ENCODE measurements at places on chromosomes 3 and 15.

DNA sequence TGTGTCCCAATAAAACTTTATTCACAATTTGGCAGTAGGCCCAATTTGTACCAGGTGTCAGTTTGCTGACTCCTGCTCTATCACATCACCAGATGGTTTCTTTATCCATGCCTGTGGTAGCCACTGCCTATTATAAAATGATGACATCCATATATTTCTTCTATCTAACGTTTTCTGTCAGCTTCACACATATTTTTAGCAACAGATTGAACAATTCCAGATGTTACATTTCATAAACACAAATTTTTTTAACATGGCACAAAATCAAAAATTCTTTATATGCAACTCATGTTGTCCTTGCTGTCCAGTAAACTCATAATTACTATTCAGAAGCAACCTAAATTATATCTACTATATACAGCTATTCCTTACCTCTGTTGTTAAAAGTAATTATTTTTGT is 1371.6 kb downstream of the NSUN3 start:
- no peak for DNase-seq

DNA sequence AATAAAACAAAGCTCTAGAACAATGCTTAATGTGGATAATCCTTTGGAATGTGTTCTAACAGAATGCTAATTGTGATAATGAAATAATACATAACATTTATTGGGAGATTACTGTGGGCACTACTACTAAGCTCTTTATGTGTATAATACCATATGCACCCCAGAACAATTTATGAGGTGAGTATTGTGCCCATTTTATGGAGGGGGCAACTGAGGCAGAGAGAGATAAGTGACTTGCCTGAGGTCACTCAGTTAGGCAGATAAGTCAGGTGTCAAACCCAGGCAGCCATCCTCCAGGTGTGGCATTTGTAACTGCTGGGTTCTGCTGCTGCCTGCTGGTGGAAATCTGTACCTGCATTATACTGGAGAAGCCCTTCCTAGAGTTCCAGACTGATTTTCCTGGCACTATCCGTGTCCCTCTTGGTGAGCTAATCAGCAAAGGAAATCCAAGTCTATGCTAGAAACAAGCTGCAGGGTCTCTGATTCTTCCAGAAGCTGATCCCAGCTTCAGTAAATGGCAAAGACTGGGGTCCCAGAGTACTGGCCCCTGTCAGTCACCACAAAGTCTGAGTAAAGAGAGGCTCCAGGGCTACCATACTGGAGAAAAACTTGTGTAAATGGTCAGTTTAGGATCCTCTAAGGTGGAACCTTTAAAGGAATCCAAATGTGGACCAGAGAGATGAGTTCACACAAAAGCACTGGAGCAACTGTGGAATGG is 22.6 kb upstream of the RBP1 start:
- DNase-seq = peak; percentile 62

DNA sequence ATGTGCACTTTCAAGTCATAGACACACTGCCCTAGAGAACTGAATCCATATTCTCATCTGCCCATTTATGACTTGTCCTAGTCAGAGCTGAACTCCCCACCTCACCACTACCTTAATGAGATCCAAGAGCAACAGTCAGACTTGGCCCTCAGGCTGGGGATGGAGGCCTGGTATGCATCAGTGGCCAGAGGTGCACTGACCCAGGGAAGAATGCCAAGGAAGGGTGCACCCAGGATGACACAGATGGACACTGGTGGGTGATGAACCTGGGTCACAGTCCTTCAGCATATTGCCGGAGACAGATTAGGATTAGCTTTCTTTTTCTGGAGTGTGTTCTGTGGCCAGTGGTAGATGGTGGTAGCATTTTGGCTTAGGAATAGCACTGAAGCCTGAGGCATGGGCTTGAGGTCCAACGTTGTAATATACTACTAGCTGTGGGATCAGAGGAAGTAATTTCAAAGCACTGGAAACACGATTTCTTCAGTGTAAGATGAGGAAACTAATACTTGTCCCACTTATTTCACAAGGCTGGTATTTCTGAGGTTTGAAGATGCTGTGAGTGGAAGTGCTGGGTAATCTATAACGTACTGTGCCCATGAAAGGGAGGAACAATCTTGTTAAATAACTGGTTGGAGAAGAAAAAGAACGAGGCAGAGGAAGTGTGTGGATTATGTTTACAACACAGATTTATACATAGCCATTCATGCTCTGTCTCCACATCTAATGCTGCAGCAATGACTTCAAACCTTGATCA is 265.0 kb downstream of the THRB start:
- DNase-seq = no peak

GRCh38 chr3:151329363-151329762 is at the start of gene P2RY13:
TSS of gene P2RY13 (minus strand) at chr3:151329549. CDS start at chr3:151329528, 21 bp downstream.
- no peak for DNase-seq

- no peak for DNase-seq
Measured at GRCh38 chr3:159896543-159896942, 92.1 kb upstream of the IL12A start.

DNA sequence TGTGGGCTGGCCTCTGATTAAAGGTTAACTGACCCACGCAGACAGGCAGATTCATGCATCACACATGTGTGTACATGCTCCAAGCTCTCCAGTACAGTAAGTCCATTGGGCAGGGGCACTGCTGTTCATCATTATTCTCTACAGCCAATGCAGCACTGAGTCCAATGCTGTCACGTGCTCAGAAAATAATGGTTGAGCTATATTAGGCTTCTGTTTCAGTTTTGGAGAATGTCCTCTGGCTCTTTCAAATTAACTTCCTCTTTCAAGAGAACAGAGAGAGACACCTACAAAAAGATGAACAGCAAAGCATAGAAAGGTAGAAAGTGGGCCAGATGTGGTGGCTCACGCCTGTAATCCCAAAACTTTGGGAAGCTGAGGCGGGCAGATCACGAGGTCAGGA is 202.6 kb downstream of the MEX3B start:
- DNase-seq = no peak

GRCh38 chr3:177960722-177961121 is 575.5 kb upstream of the KCNMB2 start:
- no peak for DNase-seq

- no peak for DNase-seq
Measured at GRCh38 chr3:41247055-41248004, 48.0 kb downstream of the CTNNB1 start.

GRCh38 chr15:92818651-92819277 is 81.4 kb upstream of the CHD2 start:
- DNase-seq = no peak

DNA sequence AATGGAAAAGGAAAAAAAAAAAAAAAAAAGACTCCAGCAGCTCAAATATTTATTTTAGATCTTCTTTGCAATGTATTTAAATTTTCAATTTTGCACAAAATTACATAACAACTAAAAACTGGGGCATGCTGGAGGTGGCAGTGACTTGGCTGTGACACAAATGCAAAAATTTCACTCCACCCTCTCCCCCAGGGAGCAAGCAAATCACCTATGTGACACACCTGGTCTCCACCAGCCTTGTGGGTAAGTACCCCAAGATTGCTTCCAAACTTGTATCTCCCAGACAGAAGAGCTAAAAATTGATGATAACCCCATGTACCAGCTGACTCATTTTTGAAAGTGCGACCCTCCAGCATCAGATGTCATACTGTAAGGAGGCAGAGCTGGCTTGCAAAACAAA is 32.0 kb downstream of the UBE3A start:
- DNase-seq = no peak

DNA sequence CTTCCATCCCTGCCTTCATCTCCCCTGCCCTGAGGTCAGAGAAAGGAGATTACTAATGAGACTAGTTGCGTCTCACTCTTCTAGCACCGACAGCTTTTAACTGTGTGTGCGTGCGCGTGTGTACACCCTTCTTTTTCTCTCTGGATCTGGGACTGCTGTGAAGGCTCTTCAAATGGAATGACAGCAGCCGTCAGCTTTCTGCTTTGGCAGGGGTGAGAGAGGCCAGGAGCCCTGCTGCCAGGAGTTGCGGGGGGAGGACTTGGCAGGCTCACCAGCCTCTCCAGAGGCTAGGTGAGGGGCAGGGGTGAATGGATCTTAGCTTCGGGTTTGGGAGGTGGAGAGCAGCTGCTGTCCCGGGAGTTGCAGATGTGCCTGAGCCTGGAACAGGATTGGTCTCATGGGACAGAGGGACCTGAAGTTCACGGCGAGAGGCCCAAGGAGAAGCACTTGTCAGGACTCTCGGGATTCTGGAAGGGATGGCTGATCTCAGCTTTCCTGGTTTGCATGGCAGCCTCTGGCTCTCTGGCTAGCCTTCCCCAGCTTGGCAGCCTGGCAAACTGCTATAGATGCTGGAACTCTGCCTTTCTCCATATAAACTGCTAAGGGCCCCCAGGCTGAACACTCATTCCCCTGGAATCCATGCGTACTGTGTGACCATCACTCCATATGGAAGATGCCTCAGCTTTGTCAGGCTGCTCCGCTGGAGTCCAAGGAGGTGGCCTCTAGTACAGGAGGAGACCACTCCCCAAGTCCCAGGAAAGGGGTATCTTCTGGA is 16.6 kb downstream of the TEX264 start:
- DNase-seq = no peak

DNA sequence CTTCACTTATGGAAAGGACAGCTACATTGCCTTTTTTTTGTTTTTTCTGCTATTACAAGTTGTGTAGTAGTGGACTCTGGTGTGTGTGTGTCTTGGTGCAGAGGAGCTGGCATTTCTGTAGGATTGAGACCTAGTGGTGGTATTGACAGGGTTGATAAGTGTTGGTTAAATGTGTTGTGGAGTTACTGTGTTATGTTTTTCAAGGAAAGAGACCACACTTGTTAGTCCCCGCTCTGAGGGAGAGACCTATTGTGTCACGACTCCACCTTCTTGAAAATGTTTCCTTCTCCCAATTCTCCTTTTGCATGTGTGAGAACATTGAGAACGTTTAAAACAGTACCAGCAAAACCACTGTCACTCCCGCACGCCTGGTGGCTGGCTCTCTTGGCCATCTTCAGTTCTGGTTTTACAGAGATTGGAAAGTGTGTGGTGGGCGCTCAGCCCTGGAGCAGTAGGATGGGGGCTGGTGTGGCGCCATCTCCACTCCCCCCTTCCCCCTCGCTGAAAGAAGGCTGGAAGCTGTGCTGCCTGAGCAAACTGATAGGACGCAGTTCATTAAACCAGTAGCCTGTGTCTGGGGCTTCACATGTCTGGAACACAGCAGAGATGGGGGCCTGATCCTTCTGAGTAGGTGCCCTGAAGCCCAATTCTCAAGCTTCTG is 5.5 kb downstream of the KLF13 start:
- DNase-seq = no peak

- DNase-seq = no peak
Measured at GRCh38 chr3:71360180-71360579, 223.3 kb downstream of the FOXP1 start.

DNA sequence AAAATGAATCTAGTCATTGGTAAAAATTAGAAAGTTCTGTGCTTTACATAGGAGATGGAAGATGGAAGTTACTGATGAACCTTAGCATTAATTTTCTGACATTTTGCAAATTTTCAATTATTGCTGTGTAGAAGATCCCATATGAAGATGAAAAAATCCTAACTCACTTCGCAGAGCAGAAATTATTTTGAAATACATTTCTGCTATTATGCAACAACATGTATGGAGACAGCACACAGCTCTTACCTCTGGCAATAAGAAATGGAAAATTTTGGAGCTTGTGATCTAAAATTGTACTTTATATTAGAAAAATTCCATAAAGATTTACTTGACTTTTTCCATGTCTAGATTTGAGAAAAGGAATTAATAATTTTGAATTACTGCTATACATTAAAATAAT is 177.9 kb downstream of the WDR72 start:
- no peak for DNase-seq

GRCh38 chr3:186471771-186472170 is 72.4 kb downstream of the CRYGS start:
- DNase-seq = no peak

GRCh38 chr15:71203586-71204474 is 88.6 kb downstream of the THSD4 start:
- no peak for DNase-seq

DNA sequence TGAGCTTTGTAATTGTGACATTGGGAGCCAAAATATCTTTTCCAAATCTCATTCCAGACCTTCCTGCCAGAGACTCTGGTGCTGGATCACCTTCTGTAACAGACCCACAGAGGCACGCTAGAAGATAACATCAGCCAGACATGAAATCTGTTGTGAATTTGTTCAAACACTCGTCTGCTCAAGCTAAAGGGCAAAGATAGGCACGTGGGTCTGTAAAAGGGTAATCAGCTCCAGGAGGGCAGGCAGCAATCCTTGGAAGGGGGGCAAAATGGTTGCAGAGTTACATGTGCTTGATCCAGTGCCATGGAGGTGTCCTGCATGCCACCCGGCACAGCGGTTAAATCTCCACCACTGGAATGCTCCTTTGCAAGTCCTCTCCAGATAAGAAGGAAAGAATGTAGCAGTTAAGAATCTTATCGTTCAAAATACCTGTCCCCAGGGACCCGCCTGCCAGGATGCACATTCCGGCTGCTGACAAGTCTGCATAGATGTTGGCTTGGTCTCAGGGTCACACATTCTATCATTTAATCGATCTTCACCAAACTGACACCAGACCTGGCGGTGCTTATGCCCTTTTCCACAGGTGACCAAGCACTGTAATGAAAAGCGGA is 74.8 kb downstream of the ADAMTS9 start:
- no peak for DNase-seq

GRCh38 chr3:44439499-44440295 is 37.8 kb downstream of the ZNF445 start:
- peak; percentile 50 for DNase-seq

DNA sequence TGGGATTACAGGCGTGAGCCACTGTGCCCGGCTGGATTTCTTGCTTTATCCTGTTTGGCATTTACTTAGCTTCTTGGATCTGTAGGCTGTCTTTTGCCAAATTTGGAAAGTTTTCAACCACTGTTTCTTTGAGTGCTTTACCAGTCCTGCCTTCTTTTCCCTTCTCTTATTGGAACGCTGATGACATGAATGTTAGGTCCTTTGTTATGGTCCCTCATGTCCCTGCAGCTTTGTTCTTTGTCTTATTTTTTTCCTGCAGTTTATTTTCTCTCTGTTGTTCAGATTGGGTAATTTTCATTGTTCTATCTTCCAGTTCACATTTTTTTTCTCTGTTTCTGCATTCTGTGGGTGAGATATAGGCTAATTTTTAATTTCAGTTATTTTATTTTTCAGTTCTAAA is 25.0 kb downstream of the SH3GL3 start:
- DNase-seq = no peak

- DNase-seq = no peak
Measured at GRCh38 chr15:73694419-73694818, 10.2 kb downstream of the CD276 start.

- DNase-seq = no peak
Measured at GRCh38 chr15:81540909-81541308, 166.9 kb upstream of the TMC3 start.

- no peak for DNase-seq
Measured at GRCh38 chr3:174204765-174205164, 654.4 kb upstream of the NAALADL2 start.

- DNase-seq = no peak
Measured at GRCh38 chr3:181009225-181009624, 19.7 kb upstream of the DNAJC19 start.

- peak; percentile 62 for DNase-seq
Measured at GRCh38 chr3:133259767-133260166, 140.1 kb upstream of the BFSP2 start.

GRCh38 chr3:47622671-47623461 is 44.2 kb upstream of the CSPG5 start:
- no peak for DNase-seq

GRCh38 chr15:90414408-90415028 is 26.5 kb downstream of the IQGAP1 start:
- DNase-seq = peak; percentile 91

- no peak for DNase-seq
Measured at GRCh38 chr3:193520738-193521137, 34.0 kb downstream of the ATP13A4 start.

- no peak for DNase-seq
Measured at GRCh38 chr3:72633534-72633933, 214.7 kb downstream of the SHQ1 start.
